ENCODE measurements at places on chromosomes 2 and 18.

- DNase-seq: no peak
Measured at GRCh38 chr18:59055345-59056032, 84.2 kb upstream of the SEC11C start.

DNA sequence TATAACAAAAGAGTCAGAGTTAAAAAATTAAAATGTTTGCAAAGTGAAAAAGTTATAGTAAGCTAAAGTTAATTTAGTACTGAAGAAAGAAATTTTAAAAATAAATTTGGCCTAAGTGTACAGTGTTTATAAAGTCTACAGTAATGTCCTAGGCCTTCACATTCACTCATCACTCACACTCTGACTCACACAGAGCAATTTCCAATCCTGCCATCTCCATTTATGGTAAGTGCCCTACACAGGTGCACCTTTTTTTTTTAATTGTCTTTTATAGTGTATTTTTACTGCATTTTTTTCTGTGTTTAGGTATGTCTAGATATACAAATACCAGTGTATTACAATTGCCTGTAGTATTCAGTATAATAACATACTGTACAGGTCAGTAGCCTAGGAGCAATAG is 562.9 kb downstream of the PIK3C3 start:
- no peak for DNase-seq

GRCh38 chr2:237588044-237588696 is 2.4 kb downstream of the RAB17 start:
- DNase-seq: no peak

- peak; percentile 7 for DNase-seq
Measured at GRCh38 chr2:100260712-100261620, 61.3 kb downstream of the LONRF2 start.

- peak; percentile 26 for DNase-seq
Measured at GRCh38 chr2:12488352-12489318, 228.1 kb upstream of the TRIB2 start.

GRCh38 chr2:213152888-213153287 is 1.5 kb upstream of the IKZF2 start:
- no peak for DNase-seq

DNA sequence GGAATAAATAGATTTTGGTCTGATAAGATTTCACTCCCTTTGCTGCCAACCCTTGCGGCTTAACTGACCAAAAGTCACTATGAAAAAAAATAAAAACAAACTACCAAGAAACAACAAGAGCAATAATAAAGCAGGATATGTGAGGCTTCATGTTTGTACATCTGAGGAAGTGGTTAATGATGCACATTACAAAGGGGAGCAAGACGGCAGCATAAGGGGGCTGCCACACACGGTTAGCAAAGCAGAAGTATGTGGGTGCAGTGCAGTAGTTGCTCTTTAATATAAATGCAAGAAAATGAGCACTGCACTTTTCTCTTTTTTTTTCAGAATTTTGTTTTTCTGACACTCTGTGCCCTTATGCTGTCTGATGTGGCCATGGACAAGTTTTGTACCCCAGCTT is 377.1 kb upstream of the CNTNAP5 start:
- no peak for DNase-seq

GRCh38 chr2:224449212-224450147 is 47.6 kb upstream of the FAM124B start:
- DNase-seq: no peak

DNA sequence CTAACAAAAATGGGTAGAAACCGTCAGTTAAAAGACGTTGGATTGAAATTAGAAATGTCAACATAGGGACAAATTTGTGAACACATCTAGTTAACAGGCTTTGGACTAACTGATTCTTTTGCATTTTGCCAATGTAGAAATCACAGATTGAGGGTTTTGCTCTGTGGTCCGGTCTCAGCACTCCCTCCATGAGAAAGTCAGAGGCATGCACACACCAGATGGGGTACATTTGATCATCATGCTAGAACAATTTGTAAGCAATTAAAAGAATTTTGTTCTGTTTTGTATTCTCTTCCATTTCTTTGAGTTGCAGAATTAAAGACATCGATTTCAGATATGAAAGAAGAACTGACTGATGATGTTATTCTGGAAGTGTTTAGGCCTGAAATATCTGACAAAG is 179.1 kb upstream of the CCDC68 start:
- DNase-seq: no peak

GRCh38 chr2:37898448-37898847 is 26.6 kb upstream of the RMDN2 start:
- no peak for DNase-seq

GRCh38 chr2:128457716-128458115 is 139.0 kb upstream of the HS6ST1 start:
- DNase-seq: no peak

- no peak for DNase-seq
Measured at GRCh38 chr2:196473617-196474016, 165.9 kb upstream of the CCDC150 start.

DNA sequence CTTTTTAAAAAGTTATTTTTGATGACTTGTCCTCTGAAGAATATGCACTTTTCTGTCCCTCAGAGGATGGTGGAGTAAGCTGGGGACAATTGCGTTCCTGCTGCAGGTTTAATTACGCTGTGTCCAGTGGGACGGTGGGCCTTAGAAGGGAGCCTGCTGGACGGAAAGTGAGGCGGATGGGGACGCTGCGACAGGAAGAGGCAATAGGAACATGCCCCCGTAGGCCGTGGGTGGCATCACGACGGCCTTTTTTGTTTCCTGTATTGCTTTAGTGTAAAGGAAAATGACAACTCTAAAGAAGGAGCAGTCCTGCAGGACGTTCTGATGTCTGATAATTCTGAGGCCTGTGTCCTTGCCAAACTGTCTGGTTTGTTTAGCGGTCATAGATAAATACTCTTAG is 121.6 kb downstream of the NFATC1 start:
- peak; percentile 50 for DNase-seq

GRCh38 chr2:37541516-37541915 is 129.9 kb downstream of the CDC42EP3 start:
- no peak for DNase-seq

GRCh38 chr2:85862426-85862825 is 26.4 kb downstream of the ST3GAL5 start:
- no peak for DNase-seq

GRCh38 chr2:99101697-99102096 is 39.8 kb upstream of the C2orf15 start:
- DNase-seq: no peak

GRCh38 chr2:119259296-119259860 is 35.7 kb downstream of the STEAP3 start:
- no peak for DNase-seq

DNA sequence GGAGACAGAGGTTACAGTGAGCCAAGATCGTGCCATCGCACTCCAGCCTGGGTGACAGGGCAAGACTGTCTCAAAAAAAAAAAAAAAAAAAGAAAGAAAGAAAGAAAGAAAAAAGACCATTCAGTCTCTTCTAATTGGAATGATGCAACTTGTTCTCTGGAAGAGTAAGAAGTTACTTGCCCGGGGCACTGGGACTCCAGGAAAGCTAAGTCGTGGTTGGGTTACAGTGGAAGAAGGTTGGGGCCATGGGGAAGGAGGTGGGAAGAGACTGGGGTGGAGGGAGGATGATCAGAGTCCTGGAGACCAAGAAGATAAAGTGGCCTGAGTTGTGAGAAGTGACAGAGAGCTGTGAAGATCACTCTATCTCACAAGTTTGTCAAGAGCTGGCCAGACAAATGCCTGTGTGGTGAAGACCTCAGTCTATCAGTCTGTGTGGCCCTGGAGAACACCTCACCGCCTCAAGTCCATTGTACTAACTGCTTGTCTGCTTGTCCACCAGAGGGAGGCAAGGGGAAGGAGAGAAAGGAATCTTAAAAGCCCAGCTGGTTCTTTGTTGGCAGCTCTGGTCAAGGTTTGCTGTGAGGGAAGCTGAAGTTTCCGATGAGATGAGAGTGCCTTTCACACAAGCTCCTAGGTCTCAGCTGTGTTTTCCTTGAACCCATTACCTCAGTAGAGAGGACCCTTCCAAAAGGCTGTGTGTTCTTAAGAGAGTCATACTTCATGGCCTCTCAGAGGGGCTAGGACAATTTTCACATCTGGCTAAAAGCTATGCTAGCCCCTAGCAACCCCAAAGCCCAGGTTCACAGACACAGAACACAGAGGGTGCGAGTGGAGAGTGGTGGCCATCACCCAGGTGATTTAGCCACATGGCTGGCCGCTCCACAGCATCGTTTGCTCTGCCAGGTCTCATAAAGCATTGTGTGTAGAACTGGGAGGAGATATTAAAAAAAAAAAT is 72.0 kb upstream of the TMEM178A start:
- no peak for DNase-seq

GRCh38 chr2:27080140-27080469 is 1.7 kb downstream of the EMILIN1 start:
- no peak for DNase-seq

- no peak for DNase-seq
Measured at GRCh38 chr2:107961395-107961794, 24.9 kb upstream of the SLC5A7 start.

- no peak for DNase-seq
Measured at GRCh38 chr2:202307690-202308089, 42.1 kb downstream of the NOP58 start.

DNA sequence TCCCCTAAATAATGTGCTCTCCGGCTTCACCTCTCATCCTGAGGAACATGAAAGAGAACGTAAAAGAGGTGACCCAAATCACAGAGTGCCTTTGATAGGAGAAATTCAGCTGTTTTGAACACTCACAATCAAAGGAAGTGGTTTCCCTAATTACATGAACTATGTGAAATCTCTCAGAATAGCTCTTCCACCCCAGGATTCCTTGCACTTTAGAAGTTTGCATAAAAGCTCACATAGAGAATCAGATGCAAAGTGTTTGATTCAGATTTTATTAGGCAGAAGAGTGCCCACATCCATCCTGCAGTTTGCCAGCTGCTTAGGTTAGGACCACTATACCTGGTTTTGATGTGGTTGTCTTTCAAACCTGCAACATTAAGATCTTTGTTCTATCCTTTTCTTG is 61.0 kb downstream of the MAP3K20 start:
- no peak for DNase-seq

- no peak for DNase-seq
Measured at GRCh38 chr2:240425236-240425615, 10.2 kb upstream of the GPC1 start.

GRCh38 chr18:35707674-35708073 is 126.1 kb downstream of the GALNT1 start:
- no peak for DNase-seq

- no peak for DNase-seq
Measured at GRCh38 chr2:207847807-207848544, 78.3 kb upstream of the FZD5 start.

DNA sequence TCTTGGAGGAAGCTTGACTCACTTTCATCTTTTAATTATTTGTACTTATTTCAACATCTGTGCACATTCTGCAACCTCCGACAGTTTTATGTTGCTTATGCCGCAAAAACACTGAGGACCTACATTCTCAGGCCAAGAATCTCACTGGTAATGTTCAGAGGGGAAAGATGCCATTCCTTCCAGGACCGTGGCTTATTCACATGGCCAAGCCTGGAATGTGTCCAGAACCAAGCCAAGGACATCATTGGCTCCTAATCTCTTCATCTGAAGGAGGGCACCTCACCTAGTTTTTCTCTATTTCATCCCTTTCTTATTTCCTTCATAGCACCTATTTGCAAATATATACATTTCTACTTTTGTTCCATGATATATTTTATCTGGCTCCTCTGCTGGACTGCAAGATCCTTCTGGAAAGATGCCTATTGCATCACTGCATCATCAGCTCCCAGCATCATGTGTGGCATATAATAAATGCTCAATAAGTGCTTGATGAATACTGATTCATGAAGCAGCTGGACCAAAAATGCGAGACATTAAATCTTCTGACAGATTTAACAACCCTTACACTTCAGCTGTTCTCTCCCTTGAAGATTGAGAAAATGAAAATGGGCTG is 377.1 kb downstream of the TNS1 start:
- DNase-seq: no peak

DNA sequence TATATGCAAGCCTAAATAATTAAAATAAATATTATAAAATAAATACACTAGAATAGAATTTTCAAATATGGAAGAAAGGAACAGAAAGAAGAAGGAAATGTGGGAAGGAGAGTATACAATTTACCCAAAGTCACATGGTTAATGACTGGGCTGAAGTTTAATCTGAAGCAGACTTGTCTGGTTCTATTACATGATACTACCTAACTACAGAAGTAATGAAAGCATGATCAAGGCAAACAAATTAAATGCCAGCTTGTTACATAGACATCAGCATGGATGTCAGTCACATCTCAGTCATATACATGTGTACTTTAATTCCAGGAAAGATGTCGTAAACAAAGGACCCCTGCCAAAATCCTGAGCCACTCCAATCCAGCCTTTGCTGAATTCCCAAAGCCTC is 1060.8 kb downstream of the CNTNAP5 start:
- no peak for DNase-seq

- DNase-seq: no peak
Measured at GRCh38 chr2:178002038-178002437, 70.5 kb downstream of the PDE11A start.

GRCh38 chr2:3712831-3713503 is 9.6 kb downstream of the DCDC2C start:
- DNase-seq: no peak

DNA sequence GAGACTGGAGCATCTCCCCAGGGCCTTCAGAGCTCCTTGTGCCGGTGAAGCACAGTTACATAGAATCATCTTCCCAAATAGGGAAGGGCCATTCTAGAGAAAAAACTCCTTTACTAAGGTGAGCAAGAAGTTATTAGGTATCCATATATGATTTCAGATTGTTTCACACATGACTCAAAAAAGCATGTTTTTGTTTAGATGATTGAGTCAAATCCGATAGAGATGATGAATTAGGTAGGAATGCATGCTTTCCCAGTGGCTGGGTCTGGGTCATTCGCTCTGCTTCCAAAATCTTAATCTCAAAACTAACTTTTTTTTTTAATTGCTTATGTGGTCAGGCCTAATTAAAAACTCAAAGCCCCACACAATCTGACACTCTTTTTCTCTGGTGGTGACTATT is 3.8 kb downstream of the NT5C1B start:
- DNase-seq: no peak

DNA sequence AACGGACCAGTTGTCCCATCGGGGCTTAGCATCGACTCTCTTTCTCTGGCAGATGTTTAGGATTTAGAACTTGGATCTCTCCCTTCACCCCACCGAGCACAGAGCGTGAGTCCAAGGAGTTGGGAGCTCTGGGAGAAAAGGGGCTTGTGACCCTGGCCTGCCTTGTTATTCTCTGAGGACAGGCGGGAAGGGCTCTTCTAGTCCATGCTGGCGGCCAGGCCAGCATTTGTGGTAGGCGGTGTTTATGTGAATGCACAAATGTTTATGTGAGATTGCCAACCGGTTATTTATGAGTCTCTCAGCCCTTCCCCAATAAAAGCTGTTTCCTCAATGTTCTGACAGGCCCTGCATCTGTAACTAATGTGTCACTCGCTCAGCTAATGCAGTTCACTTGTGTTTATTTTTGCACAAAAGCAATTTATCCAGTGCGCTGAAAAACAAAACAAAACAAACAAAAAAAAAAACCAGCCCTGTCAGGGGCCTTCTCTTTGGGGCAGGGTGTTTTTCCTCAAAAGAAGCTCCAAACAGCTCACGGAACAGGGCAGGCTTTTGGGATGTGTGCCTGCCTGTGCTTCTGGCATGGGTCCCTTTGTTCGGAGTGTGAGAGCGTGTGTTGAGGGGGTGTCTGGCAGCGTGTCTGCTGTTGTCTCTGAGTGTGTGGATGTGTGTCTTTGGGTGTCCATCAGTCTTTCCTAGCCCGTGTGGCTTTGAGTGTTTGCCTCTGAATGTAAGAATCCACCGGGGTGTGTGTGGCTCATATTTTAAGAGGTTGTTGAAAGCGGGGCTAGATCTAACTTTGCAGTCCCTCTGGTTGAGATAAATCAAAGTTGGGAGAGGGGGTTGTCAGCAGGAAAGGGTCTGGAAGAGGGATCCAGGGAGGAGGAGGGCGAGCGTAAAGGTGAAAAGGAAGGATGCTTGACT is 52.8 kb upstream of the HAAO start:
- no peak for DNase-seq

Data from stimulated activated CD4-positive, alpha-beta T cell treated with anti-CD3 and anti-CD28 coated beads, Interleukin-12 subunit alpha, Interleukin-12 subunit beta, amount 100 ng/mL, for 24 hours (primary cell).